GM23248 (cell line): ENCODE measurements at places on chromosomes 12 and 14.
A peak's percentile ranks its signal among the peaks of the same experiment; 100 is the strongest.

- no peak for DNase-seq
Observed at GRCh38 chr12:52235822-52236361, 2.8 kb downstream of the KRT7 start.

- peak; percentile 79 for DNase-seq
Observed at GRCh38 chr12:28114488-28114887, 75.8 kb upstream of the CCDC91 start.

- DNase-seq, result peak; percentile 87
Observed at GRCh38 chr12:29783773-29784666, at the start of gene TMTC1. Gene TMTC1, minus strand, starts transcription at chr12:29783942. Its CDS starts 191 bp downstream, at chr12:29783751.

- peak; percentile 91 for DNase-seq
Observed at GRCh38 chr12:26831951-26832821, 808 bp downstream of the ITPR2 start.

DNA sequence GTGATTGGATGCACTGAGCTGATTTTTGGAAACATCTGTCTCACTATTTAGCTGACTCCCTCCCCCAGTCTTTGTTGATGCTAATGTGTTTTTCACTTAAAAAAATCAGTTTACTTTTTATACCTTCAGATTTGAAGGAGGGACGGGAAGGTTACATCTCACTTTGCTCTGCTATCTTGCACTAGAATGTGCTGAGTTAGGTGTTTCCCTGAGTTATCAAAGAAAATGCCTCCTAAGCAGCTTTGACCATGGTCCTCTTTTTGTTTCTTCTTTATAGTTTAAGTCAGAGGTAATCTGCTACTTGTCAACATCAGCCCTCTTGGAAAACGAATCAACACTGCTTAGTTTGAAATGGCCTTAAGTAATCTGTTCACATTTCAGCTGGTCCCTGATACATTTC, 222.0 kb downstream of the TMEM132D start:
- no peak for DNase-seq

DNA sequence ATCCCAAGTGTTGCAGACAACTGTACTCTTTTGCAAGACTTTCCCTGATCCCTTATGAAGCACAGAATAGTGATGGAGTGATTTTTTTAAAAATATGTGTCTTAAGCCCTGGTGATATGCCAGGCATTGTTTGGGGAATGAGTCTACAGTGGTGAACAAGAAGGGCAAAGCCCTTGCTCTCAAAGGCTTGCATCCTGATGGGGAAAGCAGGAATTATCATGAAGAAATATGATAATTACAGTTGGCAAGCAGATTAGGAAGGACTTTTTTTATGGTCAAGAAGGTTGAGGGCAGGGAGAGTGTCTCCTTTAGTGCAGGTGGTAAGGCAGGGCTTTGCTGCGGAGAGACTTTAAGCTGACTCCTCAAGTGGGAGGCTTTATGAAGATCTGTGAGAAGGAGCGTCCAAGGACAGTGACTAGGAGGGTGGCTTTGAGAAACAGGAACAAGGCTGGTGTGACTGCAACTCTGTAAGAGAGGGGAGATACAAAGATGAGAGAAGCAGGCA, 100.2 kb downstream of the SYNE2 start:
- peak; percentile 60 for DNase-seq

- no peak for DNase-seq
Observed at GRCh38 chr14:32738206-32738871, 200.3 kb upstream of the NPAS3 start.

DNA sequence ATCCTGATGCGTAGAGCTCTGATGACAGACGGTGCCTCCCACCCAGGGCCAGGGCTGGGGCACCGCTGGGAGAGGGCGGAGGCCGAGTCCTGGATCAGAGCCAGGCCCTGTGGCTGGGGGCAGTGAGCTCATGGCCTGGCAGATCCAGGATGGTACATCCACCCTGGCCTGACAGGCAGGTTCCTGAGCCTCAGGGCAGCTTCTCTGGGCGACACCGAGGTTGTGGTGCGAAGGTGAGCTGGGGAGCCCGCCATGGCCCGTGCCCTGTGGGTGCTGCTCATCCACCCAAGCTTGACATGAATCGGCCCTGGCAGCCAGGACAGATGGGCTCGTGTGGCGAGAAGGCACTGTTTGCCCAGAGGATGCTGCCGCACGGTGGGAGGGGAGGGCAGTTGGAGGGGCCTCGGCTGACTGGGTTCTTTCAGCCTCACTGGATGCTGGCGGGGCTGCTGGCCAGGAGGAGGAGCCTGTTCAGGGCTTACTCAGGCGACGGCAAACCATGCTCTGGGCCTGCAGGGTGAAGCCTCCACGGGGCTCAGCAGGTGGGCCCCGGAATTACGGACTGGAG, 16.6 kb downstream of the LRTM2 start:
- DNase-seq, result no peak

- DNase-seq, result peak; percentile 35
Observed at GRCh38 chr12:806200-806791, 53.9 kb downstream of the WNK1 start.

DNA sequence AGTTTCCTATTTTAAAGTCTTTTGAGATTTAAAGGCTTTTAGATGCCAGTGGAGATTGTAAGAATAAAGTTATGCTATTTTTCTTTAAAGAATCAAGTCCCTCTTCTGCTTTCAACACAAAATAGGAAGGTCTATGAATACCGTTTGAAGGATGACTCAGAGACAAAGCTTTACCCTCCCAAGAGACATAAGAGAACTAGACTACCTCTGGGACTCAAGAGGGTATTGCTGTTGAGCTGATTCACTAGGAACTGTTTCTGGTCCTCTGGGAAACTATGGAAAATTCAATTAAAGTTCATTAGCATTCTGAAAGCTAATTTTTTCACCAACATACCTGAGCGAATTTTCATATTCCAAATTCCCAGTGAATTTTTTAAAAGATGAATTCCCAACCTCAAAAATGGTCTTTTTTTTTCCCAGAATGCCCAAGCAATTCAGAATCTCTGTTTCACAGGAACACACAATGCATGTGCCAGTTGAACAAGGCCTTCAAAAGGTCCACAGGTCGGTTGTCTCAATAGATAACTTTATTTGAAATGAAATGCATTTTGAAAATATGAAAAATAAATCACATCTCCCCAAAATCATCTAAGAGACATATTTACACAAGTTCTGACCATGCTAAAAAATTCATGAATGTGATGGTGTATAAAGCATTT, 6.5 kb downstream of the PHLDA1 start:
- peak; percentile 90 for DNase-seq

DNA sequence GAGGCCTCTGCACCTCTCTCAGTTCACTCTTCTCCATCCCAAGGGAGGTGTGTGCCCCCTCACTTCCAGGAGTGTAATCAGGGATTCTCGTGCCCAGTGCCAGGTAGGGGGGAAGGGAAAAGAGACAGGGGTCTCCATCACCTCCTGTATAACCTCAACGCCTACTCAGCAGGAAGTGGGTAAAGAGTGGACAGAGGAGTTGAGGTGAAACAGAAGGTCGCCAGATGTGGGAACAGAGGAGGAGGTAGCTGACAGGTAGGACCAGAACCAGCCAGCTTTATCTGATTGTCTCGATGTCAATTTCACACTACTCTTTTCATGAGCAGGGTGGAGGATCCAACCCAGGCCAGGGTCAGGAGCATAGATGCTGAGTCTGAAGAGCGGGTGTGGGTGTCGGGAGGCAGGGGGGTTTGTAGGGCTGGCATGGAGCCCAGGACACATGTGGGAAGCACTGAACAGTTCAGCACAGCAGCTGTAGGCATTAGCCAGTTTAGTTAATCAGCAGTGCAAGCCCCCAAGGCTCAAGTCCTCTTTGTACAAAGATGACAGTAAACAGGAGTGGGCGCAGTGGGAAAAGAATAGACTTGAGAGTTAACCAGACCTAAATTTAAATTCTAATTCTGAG, 213.5 kb downstream of the PELI2 start:
- DNase-seq, result no peak

- no peak for DNase-seq
Observed at GRCh38 chr14:24179294-24179960, 7.5 kb downstream of the REC8 start.

DNA sequence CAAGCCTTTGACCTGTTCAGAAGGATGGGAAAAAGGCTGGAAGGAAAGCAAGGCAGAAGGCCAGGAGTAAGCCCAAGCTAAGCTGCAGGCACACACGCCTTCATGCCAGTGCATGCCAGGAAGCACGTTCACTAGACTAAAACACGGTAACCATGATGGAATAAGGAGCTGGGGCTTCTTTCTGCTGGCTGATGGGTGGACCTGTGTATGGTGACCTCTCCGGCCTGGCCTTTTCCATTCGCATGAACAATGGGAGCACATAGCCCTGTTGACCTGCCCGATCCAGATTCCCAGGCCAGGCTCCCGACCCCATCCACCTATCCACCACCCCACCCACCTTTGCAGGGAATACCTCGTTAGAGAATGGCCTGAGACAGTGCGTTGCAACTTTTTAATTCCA, 22.8 kb downstream of the VSX2 start:
- DNase-seq, result no peak

DNA sequence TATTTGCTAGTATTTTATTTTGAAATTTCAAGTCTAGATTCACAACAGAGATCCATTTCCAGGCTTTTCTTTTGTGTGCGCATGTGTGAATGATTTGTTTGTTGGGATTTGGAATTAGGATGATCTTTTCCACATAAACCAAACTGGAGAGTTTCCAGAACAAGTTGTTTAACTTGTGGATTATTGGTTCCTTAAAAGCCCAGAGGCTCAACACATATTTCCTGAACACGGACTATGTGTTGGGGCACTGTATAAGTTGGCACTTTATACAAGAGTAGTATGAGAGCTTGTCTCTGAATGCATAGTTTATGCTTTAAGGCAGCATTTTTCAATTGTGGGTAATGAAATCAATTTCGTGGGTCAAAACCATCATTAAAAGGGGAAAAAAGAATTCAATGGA, 67.3 kb upstream of the FUT8 start:
- DNase-seq, result no peak

DNA sequence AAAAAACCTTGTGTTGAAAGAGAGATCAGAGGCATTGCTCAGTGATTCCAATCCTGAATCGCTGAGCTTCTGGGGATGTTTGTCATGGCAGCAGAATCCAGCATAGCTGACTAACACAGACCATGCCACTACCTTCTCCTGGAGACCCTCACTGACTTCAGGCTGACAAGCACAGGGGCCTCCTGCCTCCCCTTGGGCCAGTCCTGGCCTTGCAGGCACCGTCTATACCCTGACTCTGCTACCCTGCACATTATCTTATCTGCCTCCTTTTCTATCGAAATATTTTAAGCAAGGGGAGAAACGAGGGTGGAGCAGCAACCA, 139.8 kb downstream of the KIF26A start:
- no peak for DNase-seq

GRCh38 chr12:81092053-81092452, 14.2 kb downstream of the ACSS3 start:
- no peak for DNase-seq

DNA sequence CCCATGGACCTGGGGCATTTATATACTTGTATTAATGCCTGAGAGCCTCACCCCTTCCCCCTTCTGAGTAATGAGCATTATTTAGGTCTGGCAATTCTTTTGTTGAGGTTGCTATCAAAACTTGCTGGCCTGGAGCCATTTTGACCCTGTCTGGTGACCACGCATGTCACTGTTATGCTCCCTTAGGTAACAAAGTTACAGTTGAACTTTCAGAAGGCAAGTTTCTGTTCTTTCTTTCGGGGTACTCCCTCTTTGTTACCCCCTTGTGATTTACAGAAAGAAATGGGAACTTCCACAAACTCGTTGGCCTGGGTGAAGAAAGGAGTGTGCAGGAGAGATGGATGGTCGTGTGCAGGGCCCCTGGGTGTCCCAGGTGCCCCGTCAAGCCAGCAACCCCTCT, 305.4 kb downstream of the DPF3 start:
- no peak for DNase-seq

DNA sequence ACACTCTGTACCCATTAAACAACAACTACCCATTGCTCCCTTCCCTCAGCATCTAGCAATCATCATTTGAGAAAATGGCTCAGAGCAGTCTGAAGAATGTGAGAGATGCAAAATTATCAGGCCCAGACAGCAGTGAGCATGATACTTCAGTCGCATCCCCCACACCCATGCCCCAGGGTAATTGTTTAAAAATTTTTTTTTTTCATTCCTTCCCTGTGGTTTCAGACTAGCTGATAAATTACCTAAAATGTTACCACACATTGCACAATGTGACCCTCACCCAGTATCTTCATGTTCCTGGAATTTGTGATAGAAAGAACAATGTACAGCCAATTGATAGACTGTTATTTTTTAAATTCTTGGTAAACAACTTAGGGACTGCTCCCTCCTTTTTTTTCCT, 11.3 kb upstream of the USP15 start:
- DNase-seq, result peak; percentile 22

DNA sequence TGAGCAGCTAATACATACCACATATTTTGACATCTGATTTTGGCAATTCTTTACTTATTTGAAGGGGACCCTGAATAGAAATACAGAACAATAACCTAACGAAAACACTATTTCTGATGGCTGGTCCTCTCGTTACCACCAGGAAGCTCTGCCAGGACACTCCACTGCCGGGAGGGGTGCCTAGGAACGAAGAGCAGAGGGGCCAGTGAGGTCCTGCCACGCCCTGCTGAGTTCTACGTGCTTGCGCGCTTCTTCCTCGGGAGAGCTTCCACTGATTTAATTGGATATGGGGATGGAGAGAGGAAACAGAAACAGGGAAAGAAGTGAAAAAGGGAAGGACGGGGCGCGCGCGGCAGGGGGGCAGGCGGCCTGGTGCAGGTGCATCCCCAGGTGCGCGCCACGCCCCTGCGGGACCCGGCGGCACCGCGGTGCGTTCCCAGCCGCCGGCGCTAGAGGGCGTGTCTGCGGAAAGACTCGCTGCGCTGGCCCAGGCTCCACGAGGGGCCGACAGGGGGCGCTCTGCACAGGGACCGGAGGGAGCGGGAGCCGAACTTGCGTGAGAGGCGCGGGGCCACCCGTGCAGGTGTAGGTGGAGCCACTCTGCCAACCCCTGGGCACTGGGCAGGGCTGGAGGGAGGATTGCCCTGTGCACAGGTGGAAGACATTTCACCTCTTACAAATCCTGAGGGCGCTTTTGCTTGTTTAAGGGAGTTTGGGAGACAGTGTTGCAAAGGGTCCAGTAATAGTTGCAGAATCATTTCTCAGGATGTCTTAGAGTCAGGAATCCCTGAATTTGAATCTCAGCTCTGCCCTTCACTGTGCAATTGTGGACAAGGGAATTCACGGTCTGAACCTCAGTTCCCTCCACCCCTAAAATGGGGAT, 986.3 kb upstream of the TMEM132C start:
- DNase-seq, result peak; percentile 42

DNA sequence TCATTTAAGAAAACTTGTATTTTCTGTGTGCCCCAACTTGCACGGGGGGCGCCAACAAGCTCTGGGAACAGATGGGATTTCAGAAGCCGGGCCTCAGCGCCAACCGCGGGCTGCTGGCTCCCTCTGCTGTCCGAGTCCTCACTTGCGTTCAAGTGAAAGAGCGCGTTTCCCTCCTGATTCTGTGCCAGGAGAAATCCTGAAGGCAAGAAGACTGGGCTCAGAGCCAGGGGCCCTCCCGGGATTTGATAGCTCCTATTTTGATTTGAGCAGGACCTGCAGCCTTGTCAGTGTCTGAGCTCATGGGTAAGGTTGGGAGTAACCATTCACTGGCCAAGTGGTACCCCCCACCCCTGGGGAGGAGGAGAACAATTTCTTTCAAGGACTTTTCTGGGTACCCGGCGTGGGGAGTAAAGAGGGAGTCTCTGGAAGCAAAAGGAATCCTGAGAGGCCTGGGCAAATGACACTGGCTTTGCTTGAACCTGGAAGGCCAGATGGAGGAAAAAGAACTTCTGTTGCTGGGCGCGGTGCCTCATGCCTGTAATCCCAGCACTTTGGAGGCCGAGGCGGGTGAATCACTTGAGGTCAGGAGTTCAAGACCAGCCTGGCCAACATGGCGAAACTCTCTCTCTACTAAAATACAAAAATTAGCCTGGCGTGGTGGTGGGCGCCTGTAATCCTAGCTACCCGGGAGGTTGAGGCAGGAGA, 179.0 kb upstream of the RGS6 start:
- DNase-seq, result peak; percentile 91
